ENCODE measurements at places on chromosomes 1 and 21. TPM values are rescaled to one million over a fixed set of nuclear protein-coding genes. Genes with fewer than 3 reads are reported as not detected.

GRCh38 chr21:35426469-35426868 lies 377.4 kb upstream of the RUNX1 start:
- no peak for DNase-seq

The NBPF6 gene
- not detected for total RNA-seq

DNA sequence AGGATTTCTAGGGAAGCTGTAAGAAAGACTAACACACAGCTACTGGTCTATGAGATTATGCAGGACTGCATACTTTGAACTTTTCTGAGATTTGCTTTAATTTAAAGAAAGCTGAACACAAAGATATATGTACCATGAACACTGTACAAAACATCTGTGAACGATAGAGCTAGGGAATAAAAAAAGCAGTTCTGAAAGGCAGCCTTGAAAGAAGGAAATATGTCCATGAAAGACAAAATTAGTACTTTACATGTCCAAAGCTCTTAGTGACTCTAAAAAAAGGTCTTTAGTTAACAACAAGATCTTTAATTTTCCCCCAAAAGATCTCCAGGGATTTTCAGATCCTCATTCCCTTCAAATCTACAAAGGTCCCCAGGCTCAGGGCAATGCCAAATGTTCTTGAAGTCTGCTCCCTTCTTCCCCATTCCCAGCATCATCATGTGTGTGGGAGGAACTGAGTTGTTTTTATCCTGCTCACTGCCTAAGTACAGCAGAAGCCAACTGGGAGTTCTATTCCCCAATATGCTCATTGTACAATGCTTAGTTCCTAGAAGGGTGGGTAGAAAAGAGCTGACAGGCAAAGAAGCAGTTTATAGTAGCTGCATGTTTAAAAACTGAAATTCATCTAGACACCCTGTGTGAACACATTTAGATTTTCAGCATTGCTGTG lies 60.1 kb upstream of the PTCH2 start:
- DNase-seq = peak; percentile 13

GRCh38 chr1:9047019-9047418 lies 20.8 kb upstream of the SLC2A7 start:
- DNase-seq = no peak

The ERRFI1 gene
- total RNA-seq = 158 TPM

GRCh38 chr1:226712742-226713419 lies 26.2 kb downstream of the ITPKB start:
- no peak for DNase-seq

- no peak for DNase-seq
These were observed 19.7 kb upstream of the CCDC27 start for GRCh38 chr1:3732434-3733093.

DNA sequence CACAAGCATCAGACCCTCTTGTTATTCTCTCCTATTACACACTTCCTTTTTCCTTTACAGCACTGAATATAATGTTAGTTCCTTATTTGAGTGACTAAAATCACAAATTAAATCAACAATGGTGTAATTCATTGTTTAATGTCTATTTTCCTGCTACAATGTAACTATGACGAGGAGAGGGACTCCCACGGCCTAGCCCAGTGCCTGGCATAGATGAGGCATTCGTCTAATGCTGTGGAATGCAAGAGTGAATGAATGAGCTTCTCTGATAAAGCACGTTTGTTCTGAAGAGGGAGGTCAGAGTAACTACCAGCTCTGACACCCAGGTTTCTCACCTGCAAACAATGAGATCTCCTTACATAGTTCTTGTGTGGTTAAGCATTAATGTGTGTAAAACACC lies 479.4 kb downstream of the OMA1 start:
- no peak for DNase-seq

GRCh38 chr1:36908096-36908495 lies 126.2 kb downstream of the GRIK3 start:
- DNase-seq = no peak

The CAMK1G gene
- total RNA-seq = not detected

The IL20 gene
- total RNA-seq = not detected

- no peak for DNase-seq
These were observed 42.6 kb upstream of the PTGS2 start for GRCh38 chr1:186722711-186723309.

- no peak for DNase-seq
These were observed 254.9 kb downstream of the PLPP3 start for GRCh38 chr1:56324504-56324903.

- DNase-seq = no peak
These were observed 5.2 kb upstream of the DMRTB1 start for GRCh38 chr1:53454019-53454418.

The NGF gene
- 25.7 TPM for total RNA-seq

DNA sequence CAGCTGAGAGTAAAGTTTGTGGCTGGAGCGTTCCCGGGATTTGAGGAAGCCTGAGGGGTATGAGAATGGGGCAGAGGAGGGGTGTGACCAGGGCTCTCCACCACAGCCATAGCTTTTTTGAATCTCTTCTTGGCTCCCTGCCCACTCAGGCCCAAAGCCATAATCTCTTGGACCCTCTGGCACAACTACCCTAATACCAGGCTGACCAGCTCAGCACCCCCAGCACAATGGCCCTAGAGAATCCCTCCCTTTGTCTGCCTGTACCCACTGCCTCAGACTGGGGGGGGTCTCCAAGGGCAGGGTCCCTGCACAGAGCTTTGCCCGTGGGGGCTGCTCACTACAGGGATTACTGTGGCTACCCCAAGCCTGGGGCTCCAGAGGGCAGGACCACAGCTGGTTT lies 7.5 kb downstream of the DENND4B start:
- no peak for DNase-seq

GRCh38 chr21:29233611-29234540 lies 64.8 kb upstream of the BACH1 start:
- no peak for DNase-seq

Data from thoracic aorta (tissue), 2 donors.